ENCODE measurements at places on chromosomes 7 and 10.
A peak's percentile ranks its signal among the peaks of the same experiment; 100 is the strongest.

GRCh38 chr10:35219292-35219691 lies 92.6 kb downstream of the CREM start:
- no peak for DNase-seq

DNA sequence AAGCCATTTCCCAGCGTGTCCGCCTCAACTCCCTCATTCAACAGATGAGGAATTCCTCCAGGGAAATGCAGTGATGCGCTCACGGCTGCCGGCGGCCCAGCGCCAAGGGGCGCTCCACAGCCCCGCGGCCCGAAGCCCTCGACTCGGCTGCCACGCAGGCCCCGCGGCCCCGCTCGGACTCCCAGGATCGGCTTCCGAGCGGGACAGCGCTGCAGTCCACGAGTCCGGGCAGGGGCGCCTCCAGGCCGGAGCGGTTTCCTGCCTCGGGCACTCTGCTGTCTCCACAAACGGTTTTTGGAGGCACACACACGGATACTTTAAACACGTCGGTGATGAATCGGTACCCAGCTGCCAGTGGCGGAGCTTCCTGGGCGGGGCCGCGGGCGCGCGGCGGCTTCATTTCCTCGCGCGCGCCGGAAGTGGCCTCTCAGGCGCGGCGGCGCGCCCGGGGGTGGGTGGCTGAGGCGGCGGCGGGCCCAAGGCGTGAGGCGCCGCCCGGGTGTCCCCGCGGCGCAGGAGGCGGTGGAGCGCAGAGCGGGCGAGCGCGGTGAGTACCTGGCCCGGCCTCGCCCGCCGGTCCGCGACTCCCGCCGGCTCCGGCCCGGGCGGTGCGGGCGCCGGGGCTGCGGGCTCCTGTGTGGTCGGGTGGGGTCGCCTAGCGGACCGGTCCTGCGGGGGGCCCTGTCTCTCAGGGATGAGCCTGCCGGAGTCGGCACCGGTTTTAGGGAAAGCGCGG lies at the start of gene CSGALNACT2:
Gene CSGALNACT2 (plus strand): TSS at position 425 of the 736 bp plus-strand sequence. CDS start 16,705 bp downstream, outside the sequence.
- peak; percentile 88 for DNase-seq

- DNase-seq = no peak
Observed at GRCh38 chr7:142592231-142592630, 157.0 kb upstream of the PRSS1 start.

- no peak for DNase-seq
Observed at GRCh38 chr7:154903083-154903731, 99.7 kb downstream of the PAXIP1 start.

DNA sequence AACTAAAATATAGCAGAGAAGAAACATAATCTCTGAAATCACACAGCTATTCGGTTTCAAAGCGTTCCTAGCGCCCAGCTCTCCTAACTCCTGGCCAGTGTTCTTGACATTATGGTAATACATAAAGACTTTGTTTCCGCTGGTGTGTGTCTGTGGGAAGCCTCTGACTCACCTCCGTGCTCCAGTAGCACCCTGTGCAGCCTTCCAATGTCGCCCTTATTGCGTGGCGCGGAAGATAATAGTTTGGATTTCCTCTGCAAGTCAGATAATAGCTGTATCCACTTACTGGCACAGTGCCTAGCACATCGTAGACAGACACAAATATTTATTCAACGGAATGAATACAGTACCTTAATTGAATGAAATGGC lies 570 bp downstream of the BMS1 start:
- no peak for DNase-seq

DNA sequence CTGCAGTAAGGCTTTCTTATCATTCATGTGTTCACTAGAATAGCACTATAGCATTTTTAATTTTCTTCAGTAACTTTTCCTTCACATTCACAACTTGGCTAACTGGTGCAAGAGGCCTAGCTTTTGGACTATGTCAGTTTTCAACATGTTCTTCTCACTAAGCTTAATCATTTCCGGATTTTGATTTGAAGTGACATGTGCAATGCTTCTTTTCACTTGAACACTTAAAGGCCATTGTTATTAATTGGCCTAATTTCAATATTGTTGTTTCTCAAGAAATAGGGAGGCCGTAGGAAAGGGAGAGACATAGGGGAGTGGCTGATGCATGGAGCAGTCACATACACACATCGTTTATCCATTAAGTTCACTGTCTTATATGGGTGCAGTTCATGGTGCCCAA lies 151.2 kb upstream of the NFE2L3 start:
- no peak for DNase-seq

GRCh38 chr7:22851145-22851544 lies 28.5 kb upstream of the TOMM7 start:
- DNase-seq = no peak

GRCh38 chr7:77940647-77941046 lies 142.1 kb downstream of the PHTF2 start:
- peak; percentile 10 for DNase-seq

DNA sequence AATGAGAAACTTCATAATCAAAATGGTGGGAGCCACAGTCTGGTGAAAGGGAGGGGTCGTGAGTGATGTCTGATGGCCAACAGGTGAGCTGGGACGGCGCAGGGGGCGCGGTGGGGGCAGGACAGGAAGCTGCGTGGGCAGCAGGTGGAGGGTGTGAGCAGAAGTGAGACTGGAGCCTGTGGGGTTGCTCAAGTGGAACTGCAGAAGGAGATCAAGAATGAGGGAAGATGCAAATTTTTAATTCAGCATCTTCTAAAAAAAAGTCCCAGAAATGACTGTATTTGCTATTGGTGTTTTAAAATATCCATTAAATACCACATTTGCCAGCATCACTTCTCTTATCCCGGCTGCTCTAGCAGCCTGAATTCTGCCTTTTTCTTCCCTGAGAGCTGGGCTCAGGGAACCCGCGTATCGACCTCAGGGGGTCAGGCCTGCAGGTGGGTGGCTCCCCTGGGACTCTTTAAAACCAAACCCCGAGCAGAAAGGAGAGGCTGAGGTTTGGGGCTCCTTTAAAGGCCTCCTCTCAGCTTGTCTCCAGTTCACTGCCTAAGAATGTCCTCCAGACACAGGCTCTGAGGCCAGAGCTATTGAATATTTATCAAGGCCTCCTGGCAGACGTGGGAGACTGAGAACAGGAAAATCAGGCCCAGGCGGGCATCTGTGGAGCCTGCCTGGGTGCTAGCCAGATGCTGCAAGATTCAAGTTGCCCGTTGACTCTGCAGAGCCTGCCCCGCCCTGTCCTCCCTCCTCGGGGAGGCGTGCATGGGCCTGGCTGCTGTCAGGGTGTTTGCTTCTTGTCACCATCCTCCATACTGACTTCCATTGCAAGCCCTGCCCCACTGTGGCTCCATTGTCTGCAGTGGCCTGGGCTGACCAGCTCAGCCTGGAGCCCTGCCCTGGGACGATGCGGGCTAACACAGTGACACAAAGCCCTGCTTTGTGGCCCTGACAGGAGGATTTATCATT lies 53.9 kb downstream of the SYPL1 start:
- DNase-seq = peak; percentile 82

DNA sequence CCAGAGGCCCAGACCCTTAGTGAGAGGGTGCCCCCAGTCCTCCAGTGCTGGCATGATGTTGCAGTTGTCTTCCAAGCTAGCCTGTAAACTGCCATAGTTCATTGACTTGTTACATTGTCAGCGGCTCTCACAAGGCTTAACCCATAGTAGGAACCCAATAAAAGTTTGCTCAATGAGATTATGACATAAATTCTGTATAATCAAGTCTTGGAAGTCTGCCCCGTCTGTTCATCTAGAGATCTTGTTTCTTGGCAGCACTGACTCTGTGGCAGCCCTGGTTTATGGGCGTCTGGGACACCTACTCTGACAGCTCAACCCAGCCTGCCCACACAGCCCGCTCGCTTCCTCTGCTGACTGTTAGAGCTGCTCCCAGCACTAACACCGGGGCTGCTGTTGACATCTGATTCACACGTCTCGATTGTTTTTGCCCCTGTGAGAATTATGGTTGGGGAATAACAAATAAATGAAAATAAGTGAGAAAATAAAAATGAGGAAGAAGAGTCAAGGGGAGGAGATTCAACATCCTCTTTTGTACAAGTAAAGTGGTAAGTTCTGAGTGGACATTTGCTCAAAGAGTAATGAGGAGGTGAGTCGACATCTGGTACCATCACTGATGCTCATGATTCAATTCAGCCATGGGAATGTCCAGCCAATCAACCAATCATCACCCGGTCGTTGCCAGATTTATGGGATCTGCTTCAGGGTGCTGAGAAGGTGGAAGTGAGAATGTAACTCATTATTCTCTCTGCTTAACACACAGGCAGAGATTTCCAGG lies 160.8 kb downstream of the SPAG6 start:
- peak; percentile 54 for DNase-seq

DNA sequence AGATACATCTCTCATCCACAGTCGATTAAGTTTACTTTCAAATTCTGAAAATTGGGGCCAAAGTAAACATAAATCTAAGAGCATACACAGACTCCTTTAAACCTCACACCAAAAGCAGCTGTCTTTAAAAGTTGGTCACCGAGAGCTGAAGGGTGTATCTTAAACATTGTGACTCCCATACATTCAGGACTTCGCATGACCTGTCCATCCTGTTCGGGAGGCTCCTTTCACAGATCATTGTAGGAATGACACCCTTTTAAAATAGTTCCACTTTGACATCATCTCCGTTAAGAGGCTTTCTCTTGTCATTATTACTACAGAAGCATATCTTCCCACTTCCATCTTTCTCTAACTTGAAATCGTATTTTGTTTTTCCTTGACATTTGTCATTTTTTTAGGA lies 440.0 kb downstream of the DNAJB9 start:
- no peak for DNase-seq

- no peak for DNase-seq
Observed at GRCh38 chr7:102849079-102849478, 63.7 kb upstream of the LRRC17 start.

GRCh38 chr7:17104419-17104818 lies 194.0 kb upstream of the AHR start:
- DNase-seq = no peak

DNA sequence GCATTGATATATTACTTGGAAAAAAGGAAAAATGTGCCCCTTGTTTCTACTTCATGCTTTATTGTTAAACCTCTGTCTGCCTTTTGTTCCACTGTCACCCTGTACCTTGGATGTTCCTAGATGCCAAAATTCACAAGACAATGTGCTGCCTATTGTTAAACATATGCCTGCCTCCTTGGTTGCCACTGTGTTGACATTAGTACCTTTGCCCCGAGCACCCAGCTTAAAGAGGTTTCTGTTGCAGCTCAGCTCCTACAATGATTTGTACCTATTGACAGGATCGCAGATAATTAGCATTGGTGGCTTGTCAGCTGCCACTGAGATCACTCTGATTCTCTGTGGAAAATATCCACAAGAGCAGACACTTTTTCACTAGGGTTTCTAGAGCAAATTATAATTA lies 188.0 kb downstream of the KCND2 start:
- no peak for DNase-seq

DNA sequence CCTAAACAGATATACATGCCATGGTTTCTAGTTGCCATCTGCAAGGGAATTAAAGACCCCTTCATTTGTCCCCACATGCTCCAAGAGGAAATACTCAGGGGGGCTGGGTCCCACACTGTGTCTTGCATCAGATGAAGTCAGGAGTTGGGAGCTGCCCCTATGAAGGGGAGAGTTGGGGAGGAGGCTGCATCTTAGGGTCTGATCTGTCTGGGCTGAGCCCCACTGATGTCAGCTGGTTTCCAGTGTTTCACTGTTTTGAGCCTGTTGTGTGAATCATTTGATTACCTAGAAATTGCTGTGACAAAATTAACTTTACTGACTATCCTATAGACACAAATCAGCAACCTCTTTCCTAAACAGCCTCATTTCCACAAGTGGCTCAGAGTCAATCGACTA lies 4.9 kb upstream of the ADCY1 start:
- no peak for DNase-seq

GRCh38 chr10:329361-330099 lies 194.3 kb downstream of the ZMYND11 start:
- no peak for DNase-seq

DNA sequence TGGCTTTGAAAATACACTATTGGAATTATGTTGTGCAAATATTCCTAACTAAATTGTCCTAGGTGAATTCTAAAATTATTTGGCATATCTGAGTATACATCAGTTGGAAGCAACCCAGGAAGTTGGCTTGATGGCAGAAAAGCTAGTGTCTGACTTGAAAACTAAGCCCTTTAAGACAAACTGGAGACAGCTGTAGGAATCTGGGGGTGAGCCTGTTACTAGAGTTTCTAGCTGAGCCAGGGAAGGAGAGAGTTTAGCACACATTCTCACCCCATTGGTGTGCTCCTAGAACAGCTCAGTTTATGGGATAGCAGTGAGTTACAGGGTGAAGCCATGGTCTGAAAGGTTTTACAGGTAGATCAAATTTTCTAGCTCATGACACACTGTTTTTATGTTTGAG lies 210.2 kb upstream of the SLC26A5 start:
- no peak for DNase-seq

DNA sequence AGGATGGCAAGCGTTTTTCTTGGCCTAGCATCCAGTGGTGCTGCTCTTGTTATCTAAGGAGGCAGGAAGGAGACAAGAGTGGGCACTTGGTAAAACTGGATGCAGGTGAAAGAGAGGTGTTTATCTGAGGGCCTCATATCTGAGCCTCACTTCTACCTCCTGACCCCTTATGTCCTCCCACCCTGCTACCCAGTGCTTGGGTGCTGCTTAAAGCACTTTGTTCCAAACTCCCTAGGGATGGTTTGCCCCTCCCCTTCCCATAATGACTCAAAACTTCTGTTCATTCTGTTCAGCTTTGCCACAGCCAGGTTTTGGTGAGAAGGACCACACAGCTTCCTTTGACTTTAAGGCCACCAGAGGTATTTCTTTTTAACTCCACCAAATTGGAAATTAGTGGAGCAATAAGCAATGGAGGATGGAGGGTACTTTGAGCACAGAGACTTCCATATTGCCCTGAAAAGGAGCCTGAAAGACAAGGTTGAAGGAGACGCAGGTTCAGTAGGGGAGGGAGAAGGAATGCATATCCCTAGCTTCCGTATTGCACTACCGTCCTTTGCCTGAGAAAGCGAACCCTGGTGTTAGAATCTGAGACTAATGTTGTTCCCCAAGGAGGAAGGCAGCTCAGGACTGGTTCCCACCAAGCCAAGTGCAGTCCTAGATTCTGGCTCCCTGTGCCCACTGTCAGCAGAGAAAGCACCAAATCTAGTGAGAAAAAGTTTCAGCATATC lies 30.1 kb downstream of the ENTPD1 start:
- DNase-seq = no peak

GRCh38 chr7:157409149-157409752 lies 72.4 kb downstream of the DNAJB6 start:
- no peak for DNase-seq

DNA sequence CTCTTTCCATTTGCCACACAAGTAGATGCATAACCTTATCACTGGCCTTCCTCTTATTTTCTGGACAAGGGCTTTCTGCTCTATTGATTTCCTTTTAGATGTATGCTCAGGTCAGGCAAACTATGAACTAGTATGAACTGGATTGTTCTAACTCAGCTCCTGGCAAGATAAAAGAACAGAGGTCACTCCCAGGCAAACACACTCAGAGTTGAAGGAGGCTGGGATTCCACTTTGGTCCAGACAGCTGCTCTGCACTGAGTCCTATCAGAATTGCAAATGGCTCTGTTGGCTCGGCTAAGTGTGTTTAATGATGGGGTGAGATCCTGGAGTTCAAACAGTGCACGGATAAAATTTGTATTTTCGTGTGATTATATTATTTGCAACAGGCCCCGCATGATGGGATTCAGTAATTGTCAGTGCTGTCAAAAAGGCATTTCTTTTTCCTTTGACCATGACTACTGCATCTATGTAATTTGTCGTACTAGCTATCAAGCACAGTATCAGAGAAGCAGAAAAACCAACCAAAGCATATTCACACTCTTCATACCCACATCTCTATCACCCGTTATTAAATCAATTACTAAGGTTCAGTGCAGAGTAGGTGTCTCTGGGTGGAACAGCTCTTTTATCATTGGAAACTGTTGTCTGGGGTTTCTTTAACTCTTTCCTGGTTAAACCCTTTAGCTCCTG lies 288.1 kb upstream of the PRKCQ start:
- no peak for DNase-seq

GRCh38 chr10:26555719-26556368 lies 117.7 kb downstream of the APBB1IP start:
- no peak for DNase-seq

Measured in CD4-positive, alpha-beta T cell treated with Interleukin-1 beta for 1 hour (primary cell).